ENCODE measurements at places on chromosomes 3 and 15.

DNA sequence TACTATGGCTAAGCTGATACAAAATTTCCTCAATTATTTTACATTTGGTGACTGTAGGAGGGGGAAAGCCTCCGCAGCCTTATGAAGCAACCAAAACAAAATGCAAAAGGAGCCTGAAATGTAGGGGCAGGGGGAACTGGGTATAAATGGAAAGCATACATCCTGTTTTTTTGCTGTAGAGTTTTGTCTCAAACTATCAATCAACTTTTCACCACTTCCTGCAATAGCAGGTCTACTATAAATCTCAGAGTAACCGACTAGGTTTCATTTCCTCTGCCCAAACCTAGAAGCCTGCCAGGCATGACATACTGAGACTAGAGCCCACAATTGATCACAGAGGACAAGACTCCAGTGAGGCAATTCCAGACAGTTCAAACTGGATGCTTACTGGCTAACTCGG, 91.3 kb downstream of the SHQ1 start:
- no peak for DNase-seq

DNA sequence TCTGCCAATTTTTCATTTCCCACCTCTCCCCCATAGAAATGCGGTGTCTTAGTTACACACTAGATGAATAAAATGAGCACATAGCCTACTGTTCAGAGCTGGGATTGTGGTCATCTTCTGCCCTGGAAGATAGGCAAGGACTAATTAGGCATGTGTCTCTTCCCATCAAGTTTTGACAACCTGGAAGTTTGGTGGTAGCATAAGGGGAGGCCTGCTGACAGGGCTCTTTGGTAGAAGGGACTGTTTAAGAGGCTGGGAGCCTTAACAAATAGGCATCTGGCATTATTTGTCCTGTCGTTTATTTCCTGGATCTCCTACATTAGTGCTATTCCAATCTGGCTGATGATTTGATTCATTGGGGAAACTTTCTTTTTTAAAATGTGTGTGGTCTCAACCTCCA, 512.3 kb downstream of the ZNF385D start:
- DNase-seq = no peak

DNA sequence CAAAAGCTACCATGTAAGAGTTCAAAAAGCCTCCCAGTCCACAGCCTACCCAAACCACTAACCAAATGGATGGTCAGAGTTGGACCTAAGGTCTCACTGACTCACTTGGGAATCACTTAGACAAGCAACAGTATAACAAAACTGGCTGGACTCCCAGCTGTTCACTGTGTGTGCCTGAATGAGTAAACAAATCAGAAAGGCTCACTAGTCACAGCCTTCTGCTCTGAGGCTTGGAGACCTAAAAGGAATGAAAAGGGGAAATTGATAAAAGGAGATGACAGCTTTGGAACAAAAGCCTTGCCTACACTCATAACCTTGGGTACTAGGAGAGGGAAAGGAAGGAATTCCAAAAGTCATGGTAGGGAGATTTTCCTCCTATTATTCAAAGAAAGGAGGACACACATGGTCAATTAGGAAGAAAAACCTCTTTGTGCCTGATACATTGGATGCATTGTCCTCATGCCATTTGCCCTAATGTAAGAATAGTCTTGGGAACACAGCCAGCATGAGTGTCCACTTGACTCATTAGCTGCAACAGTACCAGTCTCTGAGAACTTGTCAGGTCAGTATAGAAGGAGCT, 92.3 kb downstream of the FRMD5 start:
- DNase-seq = no peak

DNA sequence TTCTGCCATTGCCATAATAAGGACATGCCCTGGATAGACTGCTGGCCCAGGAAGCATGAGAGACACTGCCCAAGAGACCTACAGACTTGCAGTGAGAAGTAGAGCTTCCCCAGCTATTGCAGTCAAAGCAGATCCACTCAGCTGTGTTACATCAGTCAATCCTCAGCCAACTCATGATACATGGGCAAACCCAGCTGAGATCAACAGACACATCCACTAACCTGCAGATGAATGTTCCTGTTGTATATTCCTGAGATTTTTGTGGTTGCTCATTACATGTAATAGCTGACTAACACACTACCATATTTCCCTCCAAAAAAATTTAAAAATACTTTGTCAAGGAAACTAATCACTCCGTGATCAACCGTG, 68.6 kb downstream of the DCLK3 start:
- DNase-seq = no peak

DNA sequence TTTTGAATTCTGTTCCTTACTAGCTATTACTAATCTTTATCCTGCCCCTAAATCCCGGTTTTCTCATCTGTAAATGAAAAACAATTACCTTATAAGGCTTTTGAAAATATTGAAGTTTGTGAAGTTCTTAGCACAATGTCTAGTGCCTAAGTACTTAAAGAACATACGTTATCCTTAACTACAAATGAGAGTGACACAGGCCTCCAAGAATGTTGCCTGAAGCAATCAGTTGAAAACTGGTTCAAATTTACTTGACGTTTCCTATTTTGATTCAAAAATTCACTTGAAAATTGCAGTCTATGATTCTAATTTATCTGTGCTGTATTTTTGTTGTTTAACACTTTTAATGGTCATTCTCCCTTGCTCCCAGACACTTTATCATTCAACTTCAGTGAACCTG, 3.2 kb downstream of the SENP7 start:
- no peak for DNase-seq

DNA sequence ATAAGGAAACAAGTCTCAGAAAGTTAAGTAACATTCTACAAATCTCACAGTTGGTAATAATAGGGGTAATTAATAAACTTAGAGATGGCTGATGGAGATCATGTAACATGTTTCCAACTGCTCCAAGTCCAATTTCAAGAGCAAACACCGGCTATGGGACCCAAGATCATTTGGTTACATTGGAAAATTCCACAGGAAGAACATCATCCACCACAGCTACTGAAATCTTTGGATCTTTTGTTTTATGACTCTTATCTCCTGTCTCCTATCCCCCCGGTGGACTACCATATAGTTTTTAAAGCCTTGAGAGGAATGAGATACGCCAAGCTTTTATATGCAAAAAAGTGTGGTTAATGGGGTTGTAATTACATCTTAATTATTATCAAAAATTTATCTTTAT, 216.1 kb downstream of the WNT5A start:
- DNase-seq = no peak

DNA sequence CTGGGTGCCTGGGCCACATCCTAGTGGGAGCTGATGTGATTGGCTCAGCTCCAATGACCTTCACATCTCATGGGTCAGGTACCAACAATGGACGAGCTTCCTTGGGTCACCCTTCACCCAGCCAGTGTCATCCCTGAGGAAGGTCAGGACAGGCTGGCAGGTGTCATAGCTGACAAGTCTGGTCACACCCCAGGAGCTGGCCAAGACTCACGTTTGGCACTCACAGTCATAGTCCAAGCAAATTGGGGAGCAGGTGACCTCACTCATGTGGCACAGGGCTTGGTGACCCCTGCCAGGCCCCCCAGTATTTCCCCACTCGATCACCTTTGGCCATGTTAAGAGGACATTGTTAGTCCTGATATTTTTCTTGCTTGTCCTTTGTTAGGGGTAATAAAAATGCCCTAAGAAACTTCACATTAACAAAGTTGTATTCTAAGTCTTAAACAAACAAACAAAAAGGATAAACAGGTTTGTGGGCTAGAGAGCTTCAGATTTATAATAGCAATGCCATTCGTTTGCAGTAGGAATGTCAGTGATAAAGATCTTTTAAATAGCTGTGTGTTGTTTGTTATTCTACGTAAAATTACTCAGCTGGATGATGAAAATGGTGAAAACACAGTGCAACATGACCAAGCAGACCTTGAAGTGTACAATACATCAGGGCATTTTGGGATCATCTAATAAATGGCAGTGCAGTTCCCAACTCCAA, 79.5 kb upstream of the POMGNT2 start:
- no peak for DNase-seq

GRCh38 chr15:42628761-42629160, 53.4 kb downstream of the STARD9 start:
- no peak for DNase-seq

- DNase-seq = no peak
Observed at GRCh38 chr15:97761110-97761509, 199.4 kb upstream of the ARRDC4 start.

- DNase-seq = no peak
Observed at GRCh38 chr3:66394753-66395249, 106.0 kb downstream of the LRIG1 start.

- no peak for DNase-seq
Observed at GRCh38 chr3:163196815-163197374, 1700.3 kb downstream of the OTOL1 start.

DNA sequence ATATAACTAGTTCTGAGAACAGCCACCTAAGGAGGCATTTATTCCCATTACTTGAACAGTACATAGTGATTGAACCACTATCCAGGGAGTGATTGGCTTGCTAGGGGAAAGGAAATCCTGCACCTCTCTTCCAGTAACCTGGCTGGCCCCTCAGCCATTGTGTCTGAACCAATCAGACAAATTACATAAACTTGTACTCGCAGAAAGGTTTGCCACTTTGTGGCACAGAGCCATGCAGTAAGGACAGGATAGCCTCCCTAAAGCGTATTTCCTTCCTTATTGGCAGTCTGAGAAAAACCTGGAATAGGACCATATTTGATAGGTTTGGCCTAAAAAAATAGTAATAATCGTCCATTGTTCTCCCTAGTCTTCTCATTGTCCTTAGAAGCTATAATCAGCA, 19.0 kb downstream of the CMSS1 start:
- DNase-seq = no peak

DNA sequence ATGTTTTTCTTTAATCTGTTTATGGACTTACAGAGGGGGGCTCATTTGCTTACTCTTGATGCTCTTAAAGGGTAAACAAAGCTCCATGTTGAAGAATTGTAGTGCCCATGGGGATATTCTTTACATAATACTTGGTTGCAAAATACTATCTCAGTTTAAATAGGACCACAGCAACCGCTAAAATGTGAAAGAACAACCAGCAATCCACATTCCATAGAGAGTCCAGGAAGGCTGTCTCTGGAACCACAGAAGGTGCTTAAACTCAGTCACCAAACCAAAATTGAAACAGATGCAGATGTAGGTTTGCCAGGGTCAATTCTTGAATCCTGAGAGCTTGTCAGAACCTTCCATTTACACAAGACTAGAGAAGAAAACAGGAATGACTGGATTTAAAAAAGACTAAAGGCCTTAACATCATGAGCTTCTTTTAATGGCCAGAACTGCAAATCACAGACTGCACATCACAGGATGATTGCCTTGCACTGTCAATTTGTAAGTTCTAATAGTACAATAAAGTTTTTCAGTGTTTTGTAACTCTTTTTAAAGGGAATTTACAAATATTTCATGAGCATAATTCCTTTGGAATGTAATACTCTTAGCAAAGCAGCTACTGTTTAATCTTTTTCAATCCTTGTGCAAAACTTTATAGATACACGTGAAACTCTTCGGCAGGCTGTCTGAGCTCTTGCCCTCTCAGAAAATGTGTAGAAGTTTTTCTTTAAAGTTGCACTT, 661.6 kb downstream of the SI start:
- DNase-seq = no peak

DNA sequence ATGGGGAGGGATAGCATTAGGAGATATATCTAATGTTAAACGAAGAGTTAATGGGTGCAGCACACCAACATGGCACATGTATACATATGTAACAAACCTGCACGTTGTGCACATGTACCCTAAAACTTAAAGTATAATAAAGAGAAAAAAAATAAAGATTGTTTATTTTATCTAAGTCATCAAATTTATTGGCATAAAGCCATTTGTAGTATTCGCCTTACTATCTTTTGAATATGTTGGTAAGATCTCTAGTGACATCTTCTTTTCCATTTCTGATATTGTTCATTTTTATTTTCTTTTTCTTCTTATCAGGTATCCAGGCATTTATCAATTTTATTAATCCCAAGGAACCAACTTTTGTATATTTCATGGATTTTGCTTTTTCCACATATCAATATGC, 5.8 kb upstream of the ABHD5 start:
- DNase-seq = no peak

DNA sequence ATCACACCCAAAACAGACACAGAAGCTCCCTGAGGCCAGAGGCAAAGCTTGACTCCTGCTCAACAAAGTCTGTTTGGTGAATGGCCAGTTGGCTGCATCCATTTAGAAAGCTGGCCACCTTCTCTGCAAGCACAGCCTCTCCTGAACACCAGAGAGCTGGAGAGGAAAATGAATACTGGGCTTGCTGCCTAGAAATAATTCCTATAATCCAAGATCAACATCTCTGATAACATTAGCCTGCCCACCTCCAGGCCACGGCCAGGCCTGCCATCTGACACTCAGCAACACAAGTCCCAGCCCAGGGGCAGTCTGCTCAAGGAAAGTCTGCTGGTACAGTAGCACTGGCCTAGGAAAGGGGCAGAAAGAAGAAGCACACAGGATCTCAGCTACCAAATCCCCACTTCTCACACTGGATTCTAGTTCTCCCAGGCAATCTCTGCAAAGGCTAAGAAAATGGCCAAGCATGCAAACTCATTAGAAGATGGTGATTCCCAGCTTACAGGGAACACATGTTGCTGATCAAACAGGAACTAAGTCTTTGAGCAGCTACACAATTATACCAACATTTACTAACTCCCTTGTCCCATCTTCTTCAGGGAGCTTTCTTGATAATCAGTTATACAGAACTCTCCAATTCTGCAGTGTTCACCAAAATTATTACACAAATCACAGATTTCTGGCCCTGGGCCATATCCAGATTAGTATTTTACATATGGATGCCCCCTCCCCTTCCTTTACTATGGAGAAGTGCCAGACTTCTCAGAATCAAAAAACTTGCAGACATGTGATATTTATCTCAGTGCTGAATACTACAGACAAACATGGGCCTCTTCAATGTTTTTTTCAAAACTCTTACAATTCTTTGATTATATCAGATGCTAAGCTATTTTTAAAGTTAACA, 9.9 kb downstream of the TBC1D2B start:
- DNase-seq = no peak

DNA sequence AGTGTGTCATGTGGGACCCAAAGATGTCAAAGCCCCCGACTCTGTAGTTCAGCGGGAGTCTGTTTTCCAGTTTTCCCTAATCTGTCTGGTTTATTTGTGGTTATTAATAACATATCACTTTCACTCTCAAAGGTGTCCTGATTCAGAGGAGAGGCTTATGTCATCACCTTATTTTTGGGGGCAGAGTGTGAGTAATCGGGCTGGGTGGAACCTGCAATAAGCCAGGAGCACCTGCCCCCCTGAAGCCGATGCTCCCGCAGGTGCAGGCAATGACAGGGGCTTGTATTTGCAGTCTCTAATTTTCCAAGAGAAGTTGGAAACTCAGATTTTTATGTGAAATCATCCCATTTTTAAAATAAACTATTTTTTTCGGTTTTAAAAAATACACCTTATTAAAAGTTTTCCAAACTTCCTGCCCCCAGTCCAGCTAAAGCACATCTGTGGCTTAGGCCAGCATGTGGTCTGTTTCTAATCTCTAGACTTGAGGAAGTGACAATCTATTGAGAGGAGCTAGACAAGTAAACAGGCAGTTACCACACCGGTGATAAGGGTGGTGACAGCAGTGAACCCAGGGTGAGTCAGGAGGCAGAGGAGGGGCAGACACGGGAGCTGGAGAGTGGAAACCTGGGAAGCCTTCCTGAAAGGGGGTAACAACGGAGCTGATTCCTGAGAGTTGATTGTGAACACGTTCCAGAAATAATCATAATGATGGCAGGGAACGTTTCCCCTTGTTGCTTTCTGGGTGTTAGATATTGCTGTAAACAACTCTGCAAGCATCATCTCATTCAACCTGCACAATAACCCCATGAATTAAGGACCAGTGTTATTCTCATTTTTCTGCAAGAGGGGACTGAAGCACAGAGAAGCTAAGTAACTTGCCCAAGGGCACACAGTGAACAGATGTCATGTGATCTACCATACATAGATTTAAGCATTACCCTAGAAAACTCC, 37.2 kb downstream of the BHLHE40 start:
- DNase-seq = peak; percentile 75

All from Caco-2 (cell line).